ENCODE measurements at places on chromosomes 12 and 14. TPM values are rescaled to one million over a fixed set of nuclear protein-coding genes. Genes with fewer than 3 reads are reported as not detected.

The TTC9 gene
- total RNA-seq: not detected

The SLC6A15 gene
- total RNA-seq: not detected

The ARL6IP4 gene
- total RNA-seq: 197 TPM

The NKX2-1 gene
- not detected for total RNA-seq

- H3K36me3 ChIP-seq: no peaks in the 10 kb centered on the region
- peaks cover 16% of the 10 kb centered on the region for H3K4me1 ChIP-seq
- peak overlapping the region; percentile 77 for H3K27ac ChIP-seq
- DNase-seq: no peak
- H3K4me3 ChIP-seq: peak overlapping the region; percentile 99
- no peaks in the 10 kb centered on the region for H3K27me3 ChIP-seq
Observed at GRCh38 chr12:101695706-101696105, 1.7 kb upstream of the CHPT1 start.

Measured in ascending aorta (tissue), 2 donors.